Urinary bladder (tissue), 4 donors: ENCODE measurements at places on chromosomes 6 and 20. TPM values are rescaled to one million over a fixed set of nuclear protein-coding genes. Genes with fewer than 3 reads are reported as not detected.

DNA sequence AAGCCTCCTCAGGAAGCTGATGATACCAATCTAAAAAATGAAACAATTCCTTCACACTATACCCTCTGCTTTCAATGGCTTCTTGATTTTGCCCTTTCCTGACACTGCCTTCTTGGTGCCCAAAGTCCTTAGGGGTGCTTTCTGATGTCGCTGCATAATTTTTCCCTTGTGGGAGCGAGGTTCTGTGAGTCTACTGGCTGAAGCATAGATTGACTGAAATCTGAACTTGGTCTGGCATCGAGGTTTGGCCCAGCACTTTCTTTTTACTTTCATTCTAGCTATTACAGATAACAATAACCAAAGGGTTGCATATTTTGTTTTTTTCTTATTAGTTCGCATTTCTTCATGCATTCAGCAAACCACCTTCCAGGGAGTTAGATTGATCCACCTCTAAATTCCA is 65.8 kb downstream of the E2F3 start:
- DNase-seq = no peak

GRCh38 chr6:19408331-19408730 is 428.8 kb upstream of the ID4 start:
- no peak for DNase-seq

GRCh38 chr6:169530752-169531123 is 171.1 kb downstream of the WDR27 start:
- no peak for DNase-seq

- no peak for DNase-seq
Observed at GRCh38 chr20:56234110-56234509, 14.4 kb upstream of the MC3R start.

- no peak for DNase-seq
Observed at GRCh38 chr20:540391-541201, 3.0 kb downstream of the CSNK2A1 start.

GRCh38 chr6:35453236-35453635 is 1.1 kb downstream of the FANCE start:
- DNase-seq = no peak

GRCh38 chr6:99091985-99092384 is 144.2 kb upstream of the FBXL4 start:
- no peak for DNase-seq

The MGME1 gene
- polyA plus RNA-seq = 8.9 TPM

The CCN5 gene
- 20.8 TPM for polyA plus RNA-seq

The RGS17 gene
- 0.68 TPM for polyA plus RNA-seq

The HLA-G gene
- not detected for polyA plus RNA-seq

The POM121L2 gene
- polyA plus RNA-seq = 0.03 TPM

The TCP11 gene
- polyA plus RNA-seq = 0.15 TPM

The GPR6 gene
- not detected for polyA plus RNA-seq

The BPI gene
- polyA plus RNA-seq = 0.09 TPM
